GM12891 (cell line): ENCODE measurements at places on chromosomes 3 and 15.

GRCh38 chr3:194689493-194689944 lies 3.8 kb downstream of the FAM43A start:
- DNase-seq: no peak

DNA sequence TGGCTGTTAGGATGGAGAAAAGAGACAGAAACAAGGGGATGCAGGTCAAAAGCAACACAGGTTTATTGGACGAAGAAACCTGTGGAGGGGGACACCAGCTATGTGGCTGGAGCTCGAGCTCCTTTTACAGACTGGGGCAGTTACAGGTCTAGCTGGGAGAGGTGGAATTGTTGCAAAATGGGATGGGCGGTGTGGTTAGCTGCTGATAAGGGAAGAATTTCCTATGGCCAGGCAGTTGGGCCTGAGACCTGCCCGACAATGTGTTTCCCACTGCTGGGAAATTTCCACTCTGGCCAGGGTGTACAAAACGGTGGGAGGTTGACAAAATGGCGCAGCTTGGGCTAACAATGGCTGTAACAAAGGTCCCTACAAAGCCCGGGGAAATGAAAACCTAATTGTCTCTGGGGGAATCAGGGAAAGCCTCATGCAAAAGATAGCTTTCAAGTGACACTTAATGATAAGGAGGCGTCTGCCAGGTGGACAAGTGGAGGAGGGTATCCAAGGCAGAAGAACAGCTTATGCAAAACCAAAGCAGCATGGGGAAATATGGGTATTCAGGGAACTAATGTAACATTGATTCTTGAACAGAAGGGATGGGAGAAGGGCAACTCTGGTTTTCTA lies 137.4 kb upstream of the SGO1 start:
- DNase-seq: no peak

GRCh38 chr15:39556461-39556860 lies 24.4 kb upstream of the THBS1 start:
- no peak for DNase-seq

DNA sequence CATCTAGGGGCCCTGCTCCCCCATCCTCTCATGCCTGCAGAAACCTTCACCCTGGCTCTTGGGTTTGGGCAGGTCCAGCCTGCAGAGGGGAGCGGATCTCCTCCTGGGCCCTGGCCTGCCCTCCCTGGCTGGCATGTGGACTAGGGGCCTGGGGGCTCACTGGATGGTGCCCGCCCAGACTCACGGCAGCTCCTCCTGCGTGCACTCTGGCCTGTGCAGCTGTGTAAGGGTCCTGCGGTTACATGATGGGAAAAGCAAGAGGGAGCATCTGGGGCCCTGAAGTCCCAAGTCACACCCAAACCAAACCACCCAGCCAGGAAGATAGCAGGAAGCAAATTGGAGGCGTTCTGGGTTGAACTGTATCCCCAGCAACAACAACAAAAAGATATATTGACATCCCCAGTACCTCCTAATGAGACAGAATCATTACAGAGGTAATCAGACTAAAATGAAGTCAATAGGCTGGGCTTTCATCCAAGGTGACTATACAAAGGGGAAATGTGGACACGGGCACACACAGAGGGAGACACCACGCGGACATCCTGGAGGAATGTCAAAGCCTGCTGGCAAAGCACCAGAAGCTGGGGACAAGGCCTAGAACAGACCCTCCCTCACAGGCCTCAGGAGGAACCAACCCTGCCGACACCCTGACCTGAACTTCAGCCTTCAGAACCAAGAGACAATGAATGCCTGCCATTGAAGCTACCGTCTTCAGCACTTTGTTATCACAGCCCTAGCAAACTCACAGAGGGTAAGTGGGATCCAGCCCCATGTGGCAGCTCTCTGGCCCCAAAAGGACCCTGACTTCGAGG lies 10.4 kb upstream of the CLK3 start:
- DNase-seq: no peak

DNA sequence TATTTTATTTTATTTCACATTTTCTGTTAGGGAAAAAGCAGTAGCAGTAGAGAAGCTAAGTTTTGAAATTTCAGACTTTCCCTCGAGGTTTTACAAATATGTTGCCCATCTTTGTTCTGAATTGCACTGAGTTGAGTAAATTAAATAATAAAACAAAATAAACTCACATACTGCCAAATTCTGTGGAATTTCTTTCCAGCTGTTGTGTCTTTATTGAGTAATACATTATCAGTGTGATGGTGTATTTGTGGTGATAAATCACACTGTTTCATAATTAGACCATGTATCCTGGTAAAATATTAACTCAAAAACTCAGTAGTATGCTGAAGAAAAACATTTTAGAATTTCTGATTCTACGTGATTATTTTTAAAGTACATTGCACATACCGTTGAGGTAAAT lies 592.1 kb downstream of the SI start:
- no peak for DNase-seq

- DNase-seq: no peak
Observed at GRCh38 chr15:93948726-93949125, 282.6 kb upstream of the MCTP2 start.

GRCh38 chr15:29142129-29142747 lies 127.4 kb downstream of the NSMCE3 start:
- DNase-seq: no peak

GRCh38 chr3:53844262-53845102 lies 1.7 kb downstream of the CHDH start:
- DNase-seq: no peak

DNA sequence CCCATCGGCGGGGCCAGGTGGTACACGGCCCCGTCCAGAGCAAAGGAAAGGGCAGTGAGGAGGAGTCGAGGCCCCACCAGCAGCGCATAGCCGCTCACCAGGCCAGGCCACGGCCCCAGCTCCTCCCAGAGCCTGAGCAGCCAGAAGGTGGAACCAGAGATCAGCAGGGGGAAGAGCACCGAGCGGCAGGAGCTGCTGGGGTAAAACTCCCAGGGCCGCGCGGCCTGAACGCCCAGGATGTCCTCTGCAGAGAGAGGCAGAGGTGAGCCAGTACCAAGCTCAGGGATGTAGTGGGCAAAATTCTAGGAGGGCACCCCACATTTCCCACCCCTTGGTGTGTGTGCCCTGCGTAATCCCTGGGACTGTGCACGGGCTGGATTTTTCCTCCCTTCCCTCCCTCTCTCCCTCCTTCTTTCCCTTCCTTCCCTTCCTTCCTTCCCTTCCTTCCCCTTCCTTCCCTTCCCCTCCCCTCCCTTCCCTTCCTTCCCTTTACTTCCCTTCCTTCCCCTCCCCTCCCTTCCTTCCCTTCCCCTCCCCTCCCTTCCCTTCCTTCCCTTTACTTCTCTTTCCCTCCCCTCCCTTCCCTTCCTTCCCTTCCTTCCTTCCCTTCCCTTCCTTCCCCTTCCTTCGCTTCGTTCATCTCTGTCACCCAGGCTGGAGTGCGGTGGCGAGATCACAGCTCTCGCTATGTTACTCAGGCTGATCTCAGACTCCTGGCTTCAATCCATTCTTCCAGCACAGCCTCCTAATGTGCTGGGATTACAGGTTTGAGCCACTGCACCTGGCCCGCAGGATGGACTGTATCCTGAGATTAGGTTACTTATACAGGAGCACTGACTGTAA lies 6.3 kb upstream of the NCBP2 start:
- no peak for DNase-seq

DNA sequence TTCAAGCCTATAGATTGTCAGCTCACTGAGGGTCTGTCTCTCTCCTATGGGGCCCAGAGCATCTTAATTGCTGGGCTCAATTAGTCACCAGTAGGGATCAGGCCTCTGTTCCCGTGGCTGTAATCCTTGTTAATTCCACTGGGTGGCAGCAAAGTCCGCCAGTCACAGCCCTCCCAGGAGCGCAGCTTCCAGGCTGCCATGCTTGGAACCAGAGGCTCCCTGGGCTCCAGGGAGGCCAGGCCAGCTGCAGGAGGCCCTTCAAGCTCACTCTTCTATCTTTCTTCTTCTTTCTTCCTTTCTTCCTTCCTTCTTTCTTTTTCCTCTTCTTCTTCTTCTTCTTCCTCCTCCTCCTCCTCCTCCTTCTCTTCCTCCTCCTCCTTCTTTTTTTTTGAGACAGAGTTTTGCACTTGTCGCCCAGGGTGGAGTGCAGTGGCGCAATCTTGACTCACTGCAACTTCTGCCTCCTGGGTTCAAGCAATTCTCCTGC lies 14.4 kb downstream of the RNU5B-1 start:
- peak; percentile 80 for DNase-seq

DNA sequence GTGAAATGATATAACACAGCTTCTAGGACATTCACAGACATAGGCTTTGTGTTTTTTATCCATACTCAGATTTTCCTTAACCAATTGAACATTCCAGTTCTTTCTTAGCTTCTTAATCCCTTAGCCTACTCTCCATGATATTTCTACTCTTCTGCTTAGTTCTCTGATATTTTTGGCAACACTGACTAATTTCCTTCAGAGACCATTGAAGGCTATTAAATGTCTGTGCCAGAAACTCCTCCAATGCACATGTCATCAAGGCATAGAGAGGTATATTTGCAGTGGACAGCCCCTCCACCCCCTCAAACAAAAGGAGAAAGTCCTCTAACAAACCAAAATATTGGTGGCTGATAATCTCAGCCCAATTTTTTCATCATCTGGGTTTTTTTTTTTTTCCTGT lies 105.9 kb upstream of the TSC22D2 start:
- no peak for DNase-seq

GRCh38 chr3:129289201-129289921 lies 10.7 kb downstream of the HMCES start:
- DNase-seq: no peak

DNA sequence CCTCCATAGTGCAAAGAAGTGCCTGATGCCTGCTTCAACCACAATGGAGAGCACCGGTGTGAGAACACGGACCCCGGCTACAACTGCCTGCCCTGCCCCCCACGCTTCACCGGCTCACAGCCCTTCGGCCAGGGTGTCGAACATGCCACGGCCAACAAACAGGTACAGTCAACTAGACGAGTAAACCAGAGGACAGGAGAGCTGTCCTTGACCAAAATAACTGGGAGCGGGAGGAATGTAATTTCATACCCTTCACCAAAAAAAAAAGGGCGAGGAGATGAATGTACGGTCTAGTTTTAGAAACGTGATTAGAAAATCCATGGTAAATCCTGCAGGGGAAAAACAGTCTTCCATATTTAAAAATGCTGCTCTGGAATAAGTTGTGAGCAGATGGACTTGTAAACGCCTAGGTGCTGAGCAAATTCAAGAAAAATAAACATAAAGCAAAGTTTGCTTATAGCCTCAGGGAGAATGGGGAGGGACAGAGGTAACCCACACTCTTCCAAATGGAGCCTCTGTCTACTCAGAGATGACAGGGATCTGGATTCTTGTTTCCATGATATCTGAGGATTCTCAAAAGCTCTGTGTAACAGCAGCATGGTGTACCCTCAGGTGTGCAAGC lies 8.4 kb downstream of the THBS1 start:
- no peak for DNase-seq

GRCh38 chr3:135009014-135009413 lies 214.0 kb downstream of the EPHB1 start:
- DNase-seq: no peak

- no peak for DNase-seq
Observed at GRCh38 chr3:37136067-37136466, 38.3 kb downstream of the LRRFIP2 start.

- DNase-seq: no peak
Observed at GRCh38 chr15:36373550-36373949, 205.9 kb upstream of the CDIN1 start.

DNA sequence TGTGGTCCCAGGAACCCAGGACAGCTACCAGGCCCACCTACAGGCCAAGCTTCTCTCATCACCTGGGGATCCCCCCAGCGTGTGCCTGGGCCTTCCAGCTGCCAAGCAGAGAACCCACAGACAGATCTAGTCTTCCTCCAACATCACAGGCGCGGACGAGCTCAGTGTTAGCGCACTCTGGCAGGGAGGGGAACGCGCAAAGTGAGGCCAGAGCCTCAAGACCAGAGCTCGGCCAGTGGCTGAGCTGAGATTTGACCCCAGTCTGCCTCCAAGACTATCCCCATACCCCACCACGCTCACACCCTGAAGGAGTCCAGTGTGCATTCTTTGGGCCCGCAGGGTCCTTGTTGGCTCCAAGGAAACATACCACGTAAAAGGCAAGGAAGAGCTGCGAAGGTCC lies 5.1 kb downstream of the MFGE8 start:
- DNase-seq: no peak

- DNase-seq: no peak
Observed at GRCh38 chr3:21256932-21257331, 494.1 kb downstream of the ZNF385D start.

DNA sequence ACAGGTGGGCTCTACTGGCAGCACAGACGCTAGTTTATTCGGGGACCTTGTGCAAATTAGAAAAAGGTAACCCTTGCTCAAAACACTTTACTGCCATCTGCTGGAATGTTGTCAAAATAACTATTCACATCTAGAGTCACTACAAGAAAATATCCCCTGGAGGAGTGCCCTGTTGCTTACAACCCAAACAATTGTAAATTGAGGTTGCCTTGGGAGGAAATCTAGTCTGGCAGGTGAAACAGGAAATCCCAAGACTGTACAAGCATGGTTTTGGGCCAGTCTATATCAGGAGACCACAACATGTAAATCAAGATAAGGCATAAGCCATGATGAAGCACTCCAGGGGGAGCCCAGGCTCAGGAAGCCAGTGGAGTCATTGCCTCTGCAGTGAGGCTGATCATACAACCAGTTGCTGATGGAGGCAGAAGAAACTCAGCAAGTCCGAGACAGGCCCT lies 136.8 kb upstream of the ACP3 start:
- no peak for DNase-seq

- no peak for DNase-seq
Observed at GRCh38 chr3:55292360-55292759, 194.7 kb downstream of the WNT5A start.

DNA sequence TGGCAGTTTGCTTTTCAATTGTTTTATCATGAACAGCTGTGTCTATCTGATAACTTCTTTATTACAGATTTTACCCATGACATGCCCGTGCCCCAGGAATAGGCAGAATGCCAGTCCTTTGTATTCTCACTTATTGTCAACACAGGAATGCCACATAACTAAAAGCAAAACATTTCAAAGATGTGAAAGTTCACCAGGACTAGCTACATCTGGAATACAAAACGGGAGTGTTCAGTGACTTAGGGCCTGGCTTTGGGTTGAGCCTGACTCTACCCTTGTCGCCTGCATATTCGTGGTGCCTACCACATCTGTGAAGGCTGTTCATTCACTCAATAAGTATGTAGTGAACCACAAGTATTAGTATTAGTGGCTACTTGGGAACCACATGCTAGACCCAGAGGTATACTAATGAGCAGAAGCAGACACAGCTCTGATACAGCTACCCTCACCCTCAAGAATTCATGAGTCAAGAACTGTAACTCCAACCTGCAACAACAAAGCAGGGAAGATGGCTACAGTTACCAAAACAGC lies 2.9 kb downstream of the TNFSF10 start:
- DNase-seq: no peak

DNA sequence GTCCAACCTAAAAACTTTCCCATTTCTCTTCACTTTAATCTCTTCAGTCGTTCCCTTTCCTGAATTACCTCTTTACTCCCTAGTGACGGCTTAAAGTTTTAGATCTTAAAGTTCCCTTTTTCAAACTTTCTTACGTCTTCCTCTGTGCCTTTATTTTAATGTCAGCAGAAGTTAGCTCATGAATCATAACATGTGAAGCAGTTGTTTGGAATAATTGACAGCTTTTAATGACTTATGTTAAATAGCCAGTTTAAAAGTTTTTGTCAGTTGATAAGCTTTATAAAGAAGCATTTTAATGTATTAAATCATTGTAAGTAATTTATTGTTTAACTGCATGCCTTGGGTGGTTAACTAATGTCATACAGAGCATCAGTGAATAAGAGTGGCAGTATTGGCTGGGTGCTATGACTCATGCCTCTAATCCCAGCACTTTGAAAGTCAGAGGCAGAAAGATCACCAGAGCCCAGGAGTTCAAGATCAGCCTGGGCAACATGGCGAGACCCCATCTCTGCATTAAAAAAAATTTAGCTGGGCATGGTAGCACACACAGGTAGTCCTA lies 33.9 kb downstream of the PIK3CA start:
- no peak for DNase-seq
